NCI-H2029 treated with DMSO at 0.1 percent for 48 hours (cell line): ENCODE measurements at places on chromosomes 6 and 20.

GRCh38 chr20:53901497-53902096, 168.8 kb downstream of the BCAS1 start:
- DNase-seq, result no peak

DNA sequence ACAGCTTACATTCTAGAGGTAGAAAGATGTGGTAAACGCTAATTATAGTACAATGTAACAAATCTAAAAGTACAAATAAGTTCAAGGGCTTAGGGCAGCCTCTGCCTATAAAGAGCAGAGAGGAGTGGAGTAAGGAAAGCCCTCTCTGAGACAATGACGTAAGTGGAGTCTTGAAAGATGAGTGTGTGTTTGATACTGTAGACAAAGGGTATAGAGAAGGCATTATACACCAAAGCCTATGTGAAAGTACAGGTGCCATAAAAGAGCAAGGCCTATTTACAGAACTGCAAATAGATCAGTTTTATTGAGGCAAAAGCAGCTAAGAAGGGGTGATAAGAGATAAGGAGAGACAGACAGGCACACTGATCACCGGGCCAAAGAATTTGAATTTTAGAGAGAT, 10.9 kb downstream of the GOPC start:
- DNase-seq, result no peak

DNA sequence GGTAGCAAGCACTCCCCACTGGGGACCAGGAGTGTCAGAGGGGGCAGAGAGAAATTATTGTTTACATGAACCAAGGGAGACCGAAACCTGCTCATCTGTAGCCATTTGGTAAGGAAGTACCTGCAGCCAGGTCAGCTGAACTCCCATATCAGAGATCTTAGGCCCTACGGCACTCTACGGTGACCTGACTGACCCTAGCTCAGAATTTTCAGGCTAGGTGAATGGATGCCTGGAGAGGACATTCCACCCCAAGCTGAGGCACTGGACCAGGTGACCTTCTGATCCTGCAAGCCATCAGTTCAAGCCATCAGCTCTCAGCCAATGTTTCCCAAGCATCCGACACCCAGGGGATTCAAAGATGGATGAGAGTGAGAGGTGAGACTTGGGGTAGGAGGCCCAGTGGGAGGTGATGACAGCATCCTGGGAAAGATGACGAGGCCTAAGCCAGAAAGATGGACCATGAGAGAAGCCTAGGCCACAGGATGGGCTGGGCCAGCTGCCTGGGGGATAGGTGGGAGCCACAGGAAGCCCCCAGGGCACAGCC, 2.8 kb downstream of the ANGPT4 start:
- no peak for DNase-seq

GRCh38 chr6:29792123-29793035, 35.2 kb upstream of the HLA-G start:
- DNase-seq, result no peak
